Bronchial epithelial cell (primary cell): ENCODE measurements at places on chromosomes 1 and 21. TPM values are rescaled to one million over a fixed set of nuclear protein-coding genes. Genes with fewer than 3 reads are reported as not detected.

The TMEM9 gene
- total RNA-seq: 66.9 and 104 TPM in 2 replicates

DNA sequence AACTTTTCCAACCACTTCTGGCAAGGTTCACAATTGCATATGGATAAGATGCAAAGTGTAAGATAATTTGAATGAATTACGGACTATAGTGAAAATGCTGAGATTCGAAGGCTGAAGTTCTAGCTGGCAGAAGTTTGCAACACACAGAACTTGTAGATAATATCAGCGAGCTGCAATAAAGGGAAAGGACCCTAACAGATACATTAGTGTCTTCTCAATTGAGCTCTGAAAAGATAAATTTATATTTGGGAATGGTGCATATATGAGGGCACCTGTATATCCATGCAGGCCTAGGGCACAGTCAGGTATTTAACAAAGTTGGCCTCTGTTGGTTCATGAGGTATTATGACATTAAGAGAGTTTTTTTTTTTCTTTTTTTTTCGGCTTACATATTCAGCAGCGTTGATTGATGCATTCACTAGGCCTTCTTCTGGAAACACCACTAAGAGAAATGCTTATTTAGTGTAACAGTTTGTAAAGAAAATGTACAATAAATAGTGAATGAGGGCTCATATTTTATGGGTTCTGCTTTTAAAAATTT, 2.2 kb downstream of the NFIA start:
- no peak for DNase-seq

- DNase-seq: no peak
These were observed at the start of gene ASTN1 for GRCh38 chr1:177164380-177165068. ASTN1 (minus strand) TSS chr1:177164712; CDS start chr1:177164676, 36 bp downstream.

DNA sequence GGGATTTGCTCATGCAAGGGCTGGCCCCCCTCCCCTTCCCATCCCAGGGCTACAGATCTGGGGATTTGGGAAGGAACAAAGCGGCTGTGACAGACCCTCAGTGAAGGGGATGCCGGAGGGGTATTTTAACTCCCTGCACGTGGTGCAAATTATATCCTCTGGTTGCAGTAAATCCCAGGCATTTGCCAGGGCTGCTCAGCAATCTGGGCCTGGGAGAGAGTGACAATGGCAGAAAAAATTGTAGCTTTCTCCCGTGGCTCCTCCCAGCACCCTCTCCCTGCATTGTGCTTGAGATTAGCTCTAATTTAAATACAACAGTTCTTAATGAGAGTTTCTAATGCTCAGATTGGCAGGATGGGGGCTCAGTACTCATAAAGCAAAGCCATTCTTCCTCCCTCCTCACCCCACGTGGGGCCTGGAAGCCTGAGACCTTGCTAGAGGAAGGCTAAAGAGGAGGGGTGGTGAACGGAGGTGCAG, 129.9 kb upstream of the CD34 start:
- DNase-seq: no peak

The PATJ gene
- 46.6 and 71.8 TPM in 2 replicates for total RNA-seq

GRCh38 chr1:67766141-67766978, 66.9 kb downstream of the GNG12 start:
- peak; percentile 89 for DNase-seq

GRCh38 chr1:155801149-155801548, 55.9 kb downstream of the GON4L start:
- peak; percentile 80 for DNase-seq
